ENCODE measurements at places on chromosomes 13 and 19. TPM values are rescaled to one million over a fixed set of nuclear protein-coding genes. Genes with fewer than 3 reads are reported as not detected.

The ERFL gene
- total RNA-seq = 0.19 TPM

The KLF5 gene
- 2.7 TPM for total RNA-seq

The METTL21C gene
- total RNA-seq = not detected

The TEX26 gene
- total RNA-seq = not detected

The CBLC gene
- total RNA-seq = not detected

The SF3A2 gene
- total RNA-seq = 143 TPM

The DACT3 gene
- total RNA-seq = 0.64 TPM

The SYDE1 gene
- not detected for total RNA-seq

The MISP3 gene
- 1.2 TPM for total RNA-seq

The WDR88 gene
- total RNA-seq = not detected

The DNAJC3 gene
- 20.8 TPM for total RNA-seq

The C1QTNF9 gene
- total RNA-seq = not detected

The SH2D3A gene
- total RNA-seq = 20.6 TPM

The SHISA7 gene
- not detected for total RNA-seq

The ATXN8OS gene
- not detected for total RNA-seq

The SHISA2 gene
- total RNA-seq = 0.08 TPM

The ZNF221 gene
- 0.46 TPM for total RNA-seq

The RTBDN gene
- total RNA-seq = not detected

The CBARP gene
- 0.61 TPM for total RNA-seq

The KLK2 gene
- total RNA-seq = 1.6 TPM

The STK11 gene
- total RNA-seq = 64.6 TPM

The PTGIR gene
- 17.9 TPM for total RNA-seq

The CYP2F1 gene
- total RNA-seq = not detected

The SYNGR4 gene
- 0.21 TPM for total RNA-seq

The ICAM4 gene
- total RNA-seq = 2.1 TPM

The PSG11 gene
- total RNA-seq = not detected

The ZNF90 gene
- total RNA-seq = 0.21 TPM

The MYH14 gene
- total RNA-seq = 0.27 TPM

The PGPEP1 gene
- total RNA-seq = 39.4 TPM

The CEACAM8 gene
- not detected for total RNA-seq

The SLC8A2 gene
- not detected for total RNA-seq

The CNMD gene
- 0.35 TPM for total RNA-seq

The CLEC17A gene
- 99.0 TPM for total RNA-seq
